Amygdala (tissue), 56 donors: ENCODE measurements at places on chromosomes 7 and 10.
A peak's percentile ranks its signal among the peaks of the same experiment; 100 is the strongest.

DNA sequence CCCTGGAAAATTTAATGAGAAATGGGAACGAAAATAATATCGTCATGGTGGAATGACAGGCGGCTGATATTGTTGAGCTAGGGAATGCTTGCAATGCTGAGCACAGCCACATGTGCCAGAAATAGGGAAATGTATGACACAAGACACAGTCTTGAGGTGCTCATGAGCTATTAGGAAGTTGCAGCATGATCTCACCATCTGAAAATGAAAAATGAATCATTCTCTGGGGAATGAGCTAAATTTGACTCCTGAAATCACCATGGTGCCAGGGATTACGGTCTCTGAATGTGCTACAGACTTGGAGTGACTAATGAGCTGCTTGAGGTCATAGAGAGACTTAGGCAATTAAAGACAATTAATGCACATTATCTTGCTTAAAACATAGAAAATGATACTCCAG, 845.0 kb downstream of the CNTNAP2 start:
- no peak for DNase-seq

- DNase-seq, result no peak
Measured at GRCh38 chr7:73701357-73701995, 18.0 kb downstream of the STX1A start.

DNA sequence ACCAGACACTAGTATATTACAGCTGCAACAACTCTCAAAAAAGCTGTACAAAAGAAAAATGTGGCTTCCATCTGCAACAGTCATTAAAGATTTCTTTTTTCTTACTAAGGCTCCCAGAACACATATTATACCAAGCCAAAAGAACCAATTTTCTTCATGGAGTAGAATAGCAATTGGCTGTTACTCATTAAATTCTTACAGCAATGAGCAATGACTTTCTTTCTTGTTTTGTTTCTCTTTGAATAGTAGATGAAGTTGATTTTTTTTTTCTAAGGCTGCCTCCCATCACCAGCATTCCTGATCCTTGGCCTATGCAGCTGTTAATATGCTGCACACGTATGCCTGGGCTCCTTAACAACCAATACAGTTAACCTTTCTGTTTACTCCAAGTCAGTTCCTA, 36.6 kb upstream of the SPOCK2 start:
- no peak for DNase-seq

GRCh38 chr7:101555269-101555920, 73.7 kb downstream of the MYL10 start:
- no peak for DNase-seq

DNA sequence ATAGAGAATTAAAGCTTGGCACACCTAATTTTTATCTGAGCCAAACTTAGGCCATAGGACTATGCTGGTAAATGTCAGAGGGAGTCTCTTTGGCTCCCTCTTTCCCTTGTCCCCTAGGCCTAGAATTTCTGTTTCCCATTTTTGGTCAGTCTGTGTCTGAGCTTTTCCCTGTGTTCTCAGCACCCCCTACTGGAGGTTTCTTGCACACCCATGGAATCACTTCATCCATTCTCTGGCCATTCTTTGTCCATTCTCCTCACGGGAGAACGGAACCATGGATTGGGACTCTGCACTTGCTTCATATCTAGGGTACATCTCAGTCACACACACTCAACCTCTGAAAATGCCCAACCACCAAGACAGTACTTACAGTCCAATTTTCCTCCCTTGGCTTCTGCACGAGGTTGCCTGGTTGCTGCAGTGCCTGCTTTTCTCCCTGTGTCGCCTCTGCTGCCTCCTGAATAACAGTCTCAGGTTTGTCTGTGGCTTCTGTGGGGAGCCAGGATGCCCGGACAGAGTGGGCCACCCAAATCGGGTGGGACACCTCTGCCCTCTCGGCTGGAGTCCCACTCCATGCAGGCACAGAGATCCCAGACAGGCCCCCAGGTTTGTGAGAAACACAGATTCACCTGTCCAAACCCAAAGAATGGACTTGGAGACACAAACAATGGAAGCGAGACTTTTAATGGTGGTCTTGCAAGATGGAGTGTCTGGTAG, 35.1 kb upstream of the DNAH11 start:
- peak; percentile 13 for DNase-seq

- no peak for DNase-seq
Measured at GRCh38 chr10:75375838-75376237, 25.7 kb downstream of the ZNF503 start.

GRCh38 chr10:97788552-97789442, 17.0 kb upstream of the SFRP5 start:
- no peak for DNase-seq

DNA sequence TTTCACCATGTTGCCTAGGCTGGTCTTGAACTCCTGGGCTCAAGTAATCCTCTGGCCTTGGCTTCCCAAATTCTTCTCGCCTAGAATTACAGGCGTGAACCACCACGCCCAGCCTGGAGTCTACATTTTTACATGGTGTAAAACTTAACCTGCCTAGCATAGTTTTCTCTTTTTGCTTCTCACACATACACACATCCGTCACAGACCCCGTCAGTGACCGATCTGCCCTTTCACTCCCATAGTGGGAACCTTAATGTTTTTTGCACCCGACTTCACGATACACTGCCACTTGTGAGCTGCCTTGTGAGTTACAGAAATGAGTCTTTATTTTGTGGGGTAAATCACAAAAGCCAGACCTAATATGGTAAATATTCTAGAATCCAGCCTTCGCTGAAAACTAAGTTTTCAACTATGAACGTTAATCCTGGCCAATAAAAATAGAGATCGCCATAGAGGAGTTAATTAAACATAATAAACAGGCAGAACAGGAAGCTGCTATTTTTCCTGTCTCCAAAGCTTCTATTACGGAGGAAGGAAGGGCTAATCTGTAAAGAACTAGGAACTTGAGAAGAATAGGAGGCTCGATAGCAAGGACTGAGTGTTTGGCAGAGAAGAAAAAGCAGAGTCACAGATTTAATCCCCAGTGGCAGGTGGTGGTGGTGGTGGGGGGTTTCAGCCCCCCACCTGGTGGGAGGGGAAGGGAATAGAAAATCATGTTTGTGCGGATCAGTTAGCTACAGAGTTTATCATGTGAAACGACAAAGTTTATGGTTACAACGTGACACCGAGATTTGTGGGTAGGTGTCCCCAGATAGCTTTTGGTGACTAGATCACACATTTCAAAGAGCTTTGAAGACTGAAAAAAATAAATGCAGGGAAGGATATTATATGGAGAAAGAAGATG, 14.7 kb upstream of the FAM171A1 start:
- no peak for DNase-seq

DNA sequence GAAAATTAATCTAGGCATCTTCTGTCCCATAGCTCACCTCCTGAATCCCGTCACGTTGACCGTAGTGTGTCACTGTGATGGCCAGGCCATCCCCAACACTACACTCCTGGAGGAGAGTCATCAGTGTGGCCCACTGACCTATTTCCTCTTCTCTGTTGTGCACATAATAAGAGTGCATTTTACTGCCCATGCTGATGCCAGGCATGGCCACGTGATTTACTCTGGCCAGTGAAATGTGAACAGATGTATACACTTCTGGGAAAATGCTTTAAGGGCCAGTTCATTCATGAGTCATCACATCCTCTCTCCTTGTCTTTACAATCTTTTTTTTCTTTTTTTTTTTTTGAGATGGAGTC, 101.9 kb upstream of the PIP4K2A start:
- no peak for DNase-seq

GRCh38 chr10:77675347-77675746, 37.7 kb upstream of the KCNMA1 start:
- no peak for DNase-seq

GRCh38 chr7:100722480-100723212, 2.4 kb downstream of the EPO start:
- no peak for DNase-seq

DNA sequence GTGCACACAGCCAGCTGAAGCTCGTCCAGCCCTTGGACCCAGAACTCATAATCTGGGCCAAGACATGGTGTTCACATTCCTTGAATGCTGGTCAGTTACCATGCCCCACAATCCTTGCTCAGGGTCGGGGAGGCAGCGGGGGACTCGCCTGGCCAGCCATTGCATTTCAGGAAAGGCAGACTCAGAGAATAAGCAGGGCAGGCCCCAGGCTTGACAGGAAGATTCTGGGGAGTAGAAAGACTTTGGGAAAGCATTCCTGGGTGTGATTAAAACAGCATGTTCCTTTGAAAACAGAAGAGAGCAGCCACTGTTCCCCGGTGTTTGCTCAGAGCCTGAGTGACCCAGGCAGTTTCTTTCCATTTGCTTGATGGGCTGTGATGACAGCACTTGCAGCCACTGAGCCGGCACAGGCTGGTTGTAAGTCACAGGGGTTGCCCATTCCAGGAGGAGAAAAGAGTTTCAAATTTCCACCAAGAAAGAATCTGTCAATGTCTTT, 473.7 kb downstream of the TYW1 start:
- peak; percentile 7 for DNase-seq

DNA sequence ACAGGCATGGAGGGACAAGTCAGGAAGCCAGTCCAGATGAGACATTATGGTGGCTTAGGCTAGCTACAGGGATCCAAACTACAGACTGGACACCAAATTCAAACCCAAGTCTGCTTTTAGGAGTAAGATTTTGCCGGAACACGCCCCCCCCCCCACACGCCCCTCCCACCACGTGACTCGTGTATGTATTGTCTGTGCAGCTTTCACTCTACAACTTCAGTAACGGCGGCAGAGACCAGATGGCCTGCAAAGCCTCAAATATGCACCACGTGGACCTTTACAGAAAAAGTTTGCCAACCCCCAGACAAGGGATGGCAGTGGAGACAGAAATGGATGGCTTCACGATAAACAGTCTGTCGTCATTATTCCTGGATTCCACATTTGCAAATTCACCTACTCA, 14.5 kb downstream of the HIPK2 start:
- no peak for DNase-seq

DNA sequence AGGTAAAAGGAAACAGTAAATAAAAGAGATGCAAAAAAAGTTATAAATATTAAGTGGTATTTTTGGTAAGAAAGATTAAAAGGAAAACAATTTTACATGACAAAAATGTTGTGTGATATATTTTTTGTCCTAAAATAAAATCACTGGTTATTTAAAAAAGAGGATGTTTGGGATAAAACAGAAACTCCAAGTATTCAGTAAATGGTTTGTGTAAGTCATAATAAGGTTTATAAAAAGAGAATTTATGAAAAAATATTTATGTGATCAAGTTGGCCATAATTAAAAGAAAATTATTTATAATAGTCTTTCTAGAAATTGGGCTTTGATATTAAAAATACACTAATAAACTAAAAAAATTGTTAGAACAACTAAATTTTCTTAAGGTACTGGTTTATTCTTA, 38.2 kb upstream of the FIGNL1 start:
- DNase-seq, result no peak

GRCh38 chr10:14554091-14554490, 220.6 kb downstream of the FAM107B start:
- no peak for DNase-seq

DNA sequence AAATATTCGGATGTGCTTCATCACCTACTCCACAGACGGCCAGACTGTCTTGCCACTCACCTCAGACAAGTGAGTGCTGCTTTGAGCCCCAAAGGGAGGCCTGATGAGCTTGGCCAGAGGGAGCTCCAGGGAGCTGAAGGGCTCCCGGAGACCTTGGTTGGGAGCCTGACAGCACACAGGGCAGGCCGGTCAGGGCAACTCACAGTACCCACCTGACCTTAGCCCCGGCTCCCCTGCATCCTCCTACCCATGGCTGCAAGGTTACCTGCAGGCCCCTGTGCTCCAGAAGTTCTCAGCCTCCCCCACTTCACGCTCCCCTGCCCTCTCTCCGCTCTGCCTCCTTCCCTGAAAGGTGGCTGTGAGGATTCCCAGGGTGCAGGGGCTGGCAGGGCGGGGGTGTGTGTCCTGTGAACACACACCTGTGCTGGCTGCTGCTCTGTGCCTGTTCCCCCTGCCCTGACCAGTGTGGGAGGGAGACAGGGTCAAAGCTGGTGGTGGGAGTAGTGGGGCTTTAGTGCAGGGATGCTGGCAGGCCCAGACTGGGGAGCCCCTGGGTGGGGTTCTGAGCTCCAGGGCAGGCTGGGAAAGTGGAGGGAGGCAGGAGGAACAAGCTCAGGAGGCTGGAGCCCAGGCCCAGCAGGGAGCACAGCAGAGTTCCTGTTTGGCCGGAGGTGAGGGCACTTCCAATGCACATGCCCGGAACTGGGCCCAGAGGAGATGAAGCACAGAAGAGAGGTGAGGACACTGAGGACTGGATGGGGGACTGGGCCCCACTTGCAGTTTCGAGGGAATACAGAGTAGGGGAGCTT, 7.2 kb downstream of the ANTXRL start:
- DNase-seq, result no peak

DNA sequence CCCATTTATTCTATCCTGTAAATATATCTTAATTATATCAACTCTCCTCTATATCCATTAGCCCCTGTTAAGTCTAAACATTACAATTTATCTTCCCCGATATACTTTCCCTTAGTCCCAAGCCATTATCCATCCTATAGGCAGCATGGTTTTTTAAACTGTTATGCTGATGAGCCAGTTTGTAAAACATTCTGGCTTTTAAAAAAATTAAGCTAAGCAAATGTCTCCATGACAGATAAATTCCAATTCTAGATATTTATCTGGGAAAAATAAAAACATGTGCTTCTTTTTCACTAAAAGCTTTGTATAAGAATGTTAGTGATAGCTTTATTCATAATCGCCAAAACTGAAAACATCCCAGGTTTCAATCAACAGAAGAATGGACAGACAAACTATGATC, 183.2 kb upstream of the GNAI1 start:
- DNase-seq, result no peak
